ENCODE measurements at places on chromosomes 11 and 22.

DNA sequence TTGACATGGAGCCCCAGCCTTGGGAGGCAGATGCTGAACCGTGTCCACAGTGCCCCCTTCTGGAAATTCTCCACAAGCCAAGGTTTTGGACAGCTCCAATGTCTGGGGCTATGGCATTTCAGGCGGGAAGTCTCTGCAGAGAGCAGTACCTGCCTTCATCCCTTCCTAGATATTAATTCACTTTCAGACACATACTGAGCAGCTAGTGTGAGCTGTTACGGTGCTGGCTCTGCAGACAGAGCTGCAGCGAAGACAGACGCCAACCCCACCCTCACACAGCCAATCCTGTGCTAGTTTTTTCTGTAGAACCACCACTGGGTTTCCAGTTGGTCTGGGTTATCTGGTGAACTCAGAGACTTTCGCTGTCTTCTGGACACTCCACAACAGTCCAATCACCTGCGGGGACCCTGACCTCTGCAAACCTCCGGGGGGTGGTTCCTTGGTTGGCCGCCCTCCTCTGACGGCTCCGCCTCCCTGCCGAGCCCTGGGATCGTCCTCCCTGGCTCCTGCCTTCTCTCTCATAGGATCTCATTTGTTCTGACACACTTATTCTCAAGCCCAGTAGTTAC is 9.1 kb downstream of the LMF2 start:
- DNase-seq = no peak

GRCh38 chr11:72738199-72739141 is 13.7 kb downstream of the ARAP1 start:
- no peak for DNase-seq

GRCh38 chr11:64848826-64849597 is 4.6 kb upstream of the CDC42BPG start:
- no peak for DNase-seq

- no peak for DNase-seq
Measured at GRCh38 chr11:45646275-45646927, 19.0 kb downstream of the CHST1 start.

DNA sequence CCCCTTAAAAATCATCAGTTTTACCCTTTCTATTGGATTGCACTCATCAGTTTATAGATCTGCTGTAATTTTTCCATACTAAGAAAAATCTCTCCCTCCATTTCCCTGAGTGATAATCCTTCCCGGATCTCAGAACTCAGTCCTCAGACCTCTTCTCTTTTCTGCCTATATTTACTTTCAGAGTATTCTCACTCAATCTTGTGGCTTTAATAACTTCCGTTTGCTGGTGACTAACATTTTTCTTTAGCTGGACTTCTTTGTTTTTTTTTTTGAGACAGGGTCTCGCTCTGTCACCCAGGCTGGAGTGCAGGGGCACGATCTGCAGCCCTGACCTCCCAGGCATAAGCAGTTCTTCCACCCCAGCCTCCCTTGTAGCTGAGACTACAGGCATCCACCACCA is 10.4 kb downstream of the ATXN10 start:
- DNase-seq = no peak

- no peak for DNase-seq
Measured at GRCh38 chr22:48175721-48176120, 1413.3 kb downstream of the TBC1D22A start.

DNA sequence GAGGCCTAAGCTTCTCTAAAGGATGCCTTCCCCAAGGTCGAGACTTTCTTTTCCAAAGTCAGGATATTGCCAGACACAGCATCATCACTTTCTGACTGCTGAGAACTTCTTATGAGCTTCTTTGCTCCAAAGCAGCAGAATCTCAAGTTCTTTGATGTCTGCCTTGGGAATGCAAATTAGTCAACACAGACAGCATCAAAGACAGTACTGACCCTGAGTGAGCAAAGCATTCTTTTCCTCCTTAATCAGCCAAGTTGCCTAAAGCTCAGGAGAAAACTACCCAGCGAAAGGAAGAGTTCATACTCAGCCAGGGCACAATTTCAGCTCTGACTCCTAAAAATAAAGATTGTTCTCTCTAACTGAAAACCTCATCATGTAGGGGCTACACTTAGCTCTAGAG is 98.0 kb downstream of the SLC36A4 start:
- no peak for DNase-seq

GRCh38 chr11:12253843-12254281 is 123.5 kb upstream of the PARVA start:
- DNase-seq = no peak

- DNase-seq = no peak
Measured at GRCh38 chr11:35143297-35144135, 4.5 kb downstream of the CD44 start.

All from hypothalamus (tissue), 51 donors.